Activated naive CD4-positive, alpha-beta T cell treated with anti-CD3 and anti-CD28 coated beads for 36 hours (primary cell): ENCODE measurements at places on chromosomes 2 and 18. TPM values are rescaled to one million over a fixed set of nuclear protein-coding genes. Genes with fewer than 3 reads are reported as not detected.
A peak's percentile ranks its signal among the peaks of the same experiment; 100 is the strongest.

- peaks cover 5% of the 10 kb centered on the region for H3K27me3 ChIP-seq
- no peak overlapping the region for H3K27ac ChIP-seq
- no peaks in the 10 kb centered on the region for H3K4me1 ChIP-seq
- DNase-seq: peak; percentile 30
These were observed 480.8 kb upstream of the KLHL29 start for GRCh38 chr2:22904126-22904684.

- H3K4me1 ChIP-seq: peaks cover 11% of the 10 kb centered on the region
- H3K36me3 ChIP-seq: no peaks in the 10 kb centered on the region
- H3K4me3 ChIP-seq: no peak overlapping the region
These were observed 35.4 kb downstream of the B4GALT6 start for GRCh38 chr18:31648966-31649429.

GRCh38 chr18:10659594-10659993 is 133.8 kb downstream of the NAPG start:
- peaks cover 6% of the 10 kb centered on the region for H3K27me3 ChIP-seq
- H3K27ac ChIP-seq: no peak overlapping the region
- no peaks in the 10 kb centered on the region for H3K4me1 ChIP-seq
- no peak for DNase-seq
- no peak overlapping the region for H3K4me3 ChIP-seq

DNA sequence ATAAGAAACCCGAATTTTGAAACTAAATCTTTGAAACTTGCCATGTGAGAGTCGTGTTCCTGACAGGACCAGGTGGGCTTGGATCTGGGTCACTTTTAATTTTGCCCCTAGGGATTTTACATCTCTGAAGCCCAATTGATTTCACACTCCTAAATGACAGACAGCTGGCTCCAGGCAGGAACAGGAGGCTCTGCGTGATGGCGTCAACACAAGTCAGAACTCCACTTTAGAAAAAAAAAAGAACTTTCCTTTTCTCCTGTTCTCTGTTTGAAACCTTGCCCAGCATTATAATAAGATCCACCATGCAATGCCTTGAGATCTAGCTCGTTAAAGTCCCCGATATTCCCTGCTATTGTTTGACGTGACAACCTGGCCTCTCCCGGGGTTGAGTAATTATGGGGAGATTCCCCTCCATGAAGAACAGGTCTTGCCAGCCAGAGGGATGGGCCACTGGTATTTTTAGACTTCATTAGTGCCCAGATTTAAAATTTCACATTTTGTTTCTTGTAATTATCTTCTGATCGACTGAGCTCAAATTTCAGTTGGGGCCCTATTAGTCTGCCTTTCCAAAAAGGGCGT is 260.3 kb downstream of the KLHL29 start:
- DNase-seq: no peak
- no peak overlapping the region for H3K4me3 ChIP-seq
- no peaks in the 10 kb centered on the region for H3K27me3 ChIP-seq
- no peak overlapping the region for H3K27ac ChIP-seq
- peaks cover 10% of the 10 kb centered on the region for H3K36me3 ChIP-seq

The FABP1 gene
- not detected for total RNA-seq

GRCh38 chr2:84539729-84540128 is 23.4 kb downstream of the DNAH6 start:
- no peaks in the 10 kb centered on the region for H3K27me3 ChIP-seq
- DNase-seq: no peak
- H3K4me3 ChIP-seq: no peak overlapping the region
- H3K27ac ChIP-seq: no peak overlapping the region

GRCh38 chr2:88866756-88867155 is 175.3 kb downstream of the RPIA start:
- H3K4me1 ChIP-seq: peaks cover 16% of the 10 kb centered on the region
- H3K27ac ChIP-seq: no peak overlapping the region
- H3K36me3 ChIP-seq: no peaks in the 10 kb centered on the region
- no peak overlapping the region for H3K4me3 ChIP-seq

DNA sequence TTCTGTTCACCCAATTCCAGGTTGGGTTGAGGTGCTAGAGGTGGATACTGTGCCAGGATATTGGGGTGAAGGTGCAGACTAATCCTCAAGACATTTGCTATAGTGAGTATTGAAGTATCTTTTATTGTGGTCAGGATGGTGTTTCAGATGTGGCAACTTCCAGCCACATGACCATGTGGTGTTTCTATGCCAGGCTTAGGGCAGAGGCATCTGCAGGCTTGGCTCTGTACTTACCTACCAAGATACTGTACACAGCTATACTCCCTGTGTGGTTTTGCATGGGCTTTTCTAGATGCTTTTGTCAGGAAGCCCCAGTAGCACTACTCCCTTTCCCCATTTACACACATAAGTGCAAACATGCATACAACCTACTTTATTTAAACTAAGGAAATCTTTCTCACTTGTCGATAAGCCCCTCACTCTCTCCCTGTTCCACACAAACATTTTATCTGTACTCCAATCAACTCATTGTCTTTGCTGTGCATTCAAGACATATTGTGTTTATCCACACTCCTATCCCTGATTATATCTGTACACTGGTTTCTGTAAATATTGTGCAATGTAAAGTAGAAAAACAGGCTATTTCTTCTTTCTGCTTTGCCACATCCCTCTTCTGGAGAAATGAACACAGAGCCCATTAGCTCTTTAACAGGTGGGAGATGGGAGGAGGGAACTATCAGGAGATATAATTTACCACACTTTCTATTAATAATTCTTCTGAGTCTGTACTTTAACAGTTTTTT is 12.3 kb downstream of the ARL6IP6 start:
- peaks cover 2% of the 10 kb centered on the region for H3K36me3 ChIP-seq
- peak; percentile 18 for DNase-seq

GRCh38 chr2:132621131-132621875 is 48.7 kb downstream of the LYPD1 start:
- no peak overlapping the region for H3K4me3 ChIP-seq
- DNase-seq: no peak

DNA sequence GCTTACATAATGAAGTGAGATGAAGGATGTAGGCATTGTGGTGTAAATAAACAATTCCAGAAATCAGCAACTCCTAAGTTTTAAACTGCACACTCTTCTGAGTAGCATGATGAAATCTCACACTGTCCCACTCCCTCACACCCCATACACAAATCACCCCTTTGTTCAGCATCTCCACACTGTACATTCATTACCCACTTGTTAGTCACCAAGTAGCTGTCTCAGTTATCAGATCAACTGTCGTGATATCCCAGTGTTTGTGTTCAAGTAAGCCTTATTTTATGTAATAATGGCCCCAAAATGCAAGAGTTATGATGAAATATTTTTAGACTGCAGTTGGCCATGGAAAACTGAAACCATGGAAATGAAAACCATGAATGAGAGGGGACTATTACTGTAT is 135.7 kb downstream of the GRB14 start:
- H3K4me3 ChIP-seq: no peak overlapping the region
- H3K36me3 ChIP-seq: no peaks in the 10 kb centered on the region
- no peak overlapping the region for H3K27ac ChIP-seq

The RAX gene
- not detected for total RNA-seq

The ASXL3 gene
- total RNA-seq: not detected

DNA sequence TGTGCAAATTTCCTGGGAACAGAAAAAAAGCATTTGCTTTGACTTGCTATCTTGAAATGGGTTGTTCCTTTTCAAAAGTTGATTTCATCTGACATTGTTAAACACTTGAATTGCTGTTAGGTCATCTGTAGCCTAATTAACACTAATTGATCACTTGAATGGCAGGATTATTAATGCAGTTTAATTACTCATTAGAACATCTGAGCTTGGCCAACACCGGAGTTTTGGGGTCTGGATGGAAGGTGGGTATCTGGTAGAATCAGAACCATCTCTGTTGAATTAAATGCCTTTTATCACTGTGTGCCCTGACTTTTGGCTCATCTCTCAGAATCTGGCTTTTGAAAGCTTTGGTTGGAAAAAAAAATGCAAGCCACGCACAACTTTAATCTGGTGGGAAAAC is 8.4 kb downstream of the DAPL1 start:
- H3K27ac ChIP-seq: no peak overlapping the region
- no peak overlapping the region for H3K4me3 ChIP-seq
- H3K4me1 ChIP-seq: no peaks in the 10 kb centered on the region
- peaks cover 3% of the 10 kb centered on the region for H3K27me3 ChIP-seq

- H3K27me3 ChIP-seq: no peaks in the 10 kb centered on the region
- peak overlapping the region; percentile 71 for H3K4me3 ChIP-seq
- no peaks in the 10 kb centered on the region for H3K36me3 ChIP-seq
- peak; percentile 54 for DNase-seq
These were observed 163.4 kb downstream of the LDLRAD4 start for GRCh38 chr18:13381944-13382365.

DNA sequence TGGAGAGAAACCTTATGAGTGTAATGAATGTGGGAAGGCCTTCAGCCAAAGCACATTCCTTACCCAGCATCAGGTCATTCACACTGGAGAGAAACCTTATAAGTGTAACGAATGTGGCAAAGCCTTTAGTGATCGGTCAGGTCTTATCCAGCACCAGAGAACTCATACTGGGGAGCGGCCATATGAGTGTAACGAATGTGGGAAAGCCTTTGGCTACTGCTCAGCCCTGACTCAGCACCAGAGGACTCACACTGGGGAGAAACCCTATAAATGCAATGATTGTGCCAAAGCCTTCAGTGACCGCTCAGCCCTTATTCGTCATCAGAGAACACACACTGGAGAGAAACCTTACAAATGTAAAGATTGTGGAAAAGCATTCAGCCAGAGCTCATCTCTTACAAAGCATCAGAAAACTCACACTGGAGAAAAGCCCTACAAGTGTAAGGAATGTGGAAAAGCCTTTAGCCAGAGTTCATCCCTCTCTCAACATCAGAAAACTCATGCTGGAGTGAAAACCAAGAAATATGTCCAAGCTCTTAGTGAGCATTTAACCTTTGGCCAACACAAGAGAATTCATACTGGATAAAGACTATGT is 7.8 kb downstream of the ZNF892 start:
- H3K4me3 ChIP-seq: no peak overlapping the region
- no peak overlapping the region for H3K27ac ChIP-seq
- no peak for DNase-seq

The SCYGR7 gene
- not detected for total RNA-seq

DNA sequence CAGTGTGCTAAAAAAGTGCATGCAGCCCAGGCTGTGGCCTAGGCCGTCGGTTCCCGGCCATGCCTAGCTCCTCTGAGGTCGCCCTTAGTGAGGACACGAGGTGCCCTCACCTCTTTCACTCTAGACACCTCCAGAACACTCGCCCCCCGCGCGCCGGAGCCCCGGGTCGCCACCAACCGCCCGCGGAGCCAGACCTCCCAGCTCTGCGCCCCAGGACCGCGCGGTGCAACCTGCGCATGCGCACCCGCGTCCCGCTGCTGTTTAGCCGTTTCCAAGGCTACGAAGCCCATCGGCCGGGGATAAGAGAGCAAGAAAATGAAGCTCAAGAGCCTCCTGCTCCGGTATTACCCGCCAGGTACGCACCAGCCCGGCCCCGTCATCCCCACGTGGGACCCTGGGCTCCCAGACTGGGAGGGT is at the start of gene DAW1:
Gene DAW1 (plus strand): TSS at position 257 of the 417 bp plus-strand sequence. CDS start 59 bp downstream, at position 316.
- H3K27ac ChIP-seq: no peak within 1 kb of the TSS
- H3K4me3 ChIP-seq: no peak within 1 kb of the TSS
- DNase-seq: peak; percentile 31
- peaks cover 31% of the 10 kb centered on the region for H3K27me3 ChIP-seq
- H3K4me1 ChIP-seq: no peaks in the 10 kb centered on the region

The GDF7 gene
- total RNA-seq: not detected

DNA sequence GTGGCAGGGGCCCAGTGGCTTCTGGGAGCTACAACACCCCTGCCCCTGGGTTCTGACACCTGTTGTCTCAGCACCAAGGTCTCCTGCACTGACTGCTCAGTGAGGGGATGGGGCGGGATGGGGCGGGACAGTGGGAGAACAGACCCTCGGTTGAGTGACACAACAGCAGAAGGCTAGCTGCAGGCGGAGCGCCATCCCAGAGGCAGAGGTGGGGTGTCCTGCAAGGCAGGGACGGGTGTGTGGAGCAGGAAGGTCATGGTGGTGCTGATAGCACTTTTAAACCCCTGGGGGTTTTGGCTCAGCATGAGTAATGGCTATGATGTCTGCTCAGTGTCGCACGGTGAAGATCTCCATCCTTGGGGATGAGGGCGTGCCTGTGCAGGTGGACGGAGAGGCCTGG is 105.1 kb downstream of the DGKD start:
- H3K27me3 ChIP-seq: no peaks in the 10 kb centered on the region
- no peaks in the 10 kb centered on the region for H3K4me1 ChIP-seq
- DNase-seq: no peak

- no peak overlapping the region for H3K27ac ChIP-seq
- H3K36me3 ChIP-seq: no peaks in the 10 kb centered on the region
- peaks cover 4% of the 10 kb centered on the region for H3K4me1 ChIP-seq
These were observed 35.1 kb downstream of the SOX11 start for GRCh38 chr2:5727235-5727634.

GRCh38 chr18:66209656-66210055 is 394.2 kb downstream of the CDH19 start:
- DNase-seq: no peak
- no peaks in the 10 kb centered on the region for H3K36me3 ChIP-seq
- H3K4me1 ChIP-seq: no peaks in the 10 kb centered on the region

The KCNG2 gene
- total RNA-seq: not detected

GRCh38 chr18:62732617-62733016 is 17.3 kb downstream of the PHLPP1 start:
- no peak overlapping the region for H3K27ac ChIP-seq
- no peaks in the 10 kb centered on the region for H3K4me1 ChIP-seq
- no peak for DNase-seq
- H3K4me3 ChIP-seq: no peak overlapping the region
